ENCODE measurements at places on chromosomes 12 and 14.

DNA sequence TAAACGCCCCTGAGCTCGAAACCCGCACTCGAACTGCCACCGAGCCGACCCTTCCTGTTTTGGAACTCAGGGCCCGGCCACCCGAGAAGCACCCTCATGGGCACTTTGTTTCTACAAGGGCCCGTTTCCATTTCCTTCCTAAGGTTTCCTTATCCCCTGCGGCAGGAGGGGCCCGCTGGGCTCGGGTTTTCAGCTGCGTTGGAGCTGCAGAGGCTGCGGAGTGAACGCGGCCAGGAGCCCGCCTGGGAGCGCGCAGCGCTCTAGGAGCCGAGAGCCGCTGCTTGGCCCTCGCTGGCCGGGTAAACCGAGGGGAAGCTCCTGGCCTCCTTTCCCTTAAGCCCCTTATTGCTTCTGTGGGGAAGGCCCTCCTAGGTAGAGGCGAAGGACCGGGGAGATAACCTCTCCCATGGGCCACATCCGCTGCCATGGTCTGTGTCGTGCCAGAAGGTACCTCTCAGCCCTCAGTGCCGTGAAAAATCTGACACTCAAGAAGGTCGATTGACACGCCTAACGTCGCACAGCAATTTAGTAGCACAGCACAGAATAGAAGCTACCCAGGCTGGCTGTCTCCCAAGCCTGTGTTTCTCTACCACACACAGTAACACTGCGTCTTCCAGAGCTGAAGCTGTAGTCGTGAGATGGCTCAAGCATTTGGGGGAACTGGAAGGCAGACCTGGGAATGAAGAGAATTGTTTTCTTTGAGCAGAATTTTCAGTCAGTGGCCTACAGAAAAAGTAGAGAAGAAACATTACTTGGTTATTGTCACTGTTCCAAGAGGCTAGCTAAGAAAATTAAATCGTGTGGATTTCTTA is 12.9 kb upstream of the CALM1 start:
- peak overlapping the region; percentile 82 for H3K27ac ChIP-seq
- H3K27me3 ChIP-seq = no peaks in the 10 kb centered on the region
- H3K36me3 ChIP-seq = no peaks in the 10 kb centered on the region
- DNase-seq = peak; percentile 87

DNA sequence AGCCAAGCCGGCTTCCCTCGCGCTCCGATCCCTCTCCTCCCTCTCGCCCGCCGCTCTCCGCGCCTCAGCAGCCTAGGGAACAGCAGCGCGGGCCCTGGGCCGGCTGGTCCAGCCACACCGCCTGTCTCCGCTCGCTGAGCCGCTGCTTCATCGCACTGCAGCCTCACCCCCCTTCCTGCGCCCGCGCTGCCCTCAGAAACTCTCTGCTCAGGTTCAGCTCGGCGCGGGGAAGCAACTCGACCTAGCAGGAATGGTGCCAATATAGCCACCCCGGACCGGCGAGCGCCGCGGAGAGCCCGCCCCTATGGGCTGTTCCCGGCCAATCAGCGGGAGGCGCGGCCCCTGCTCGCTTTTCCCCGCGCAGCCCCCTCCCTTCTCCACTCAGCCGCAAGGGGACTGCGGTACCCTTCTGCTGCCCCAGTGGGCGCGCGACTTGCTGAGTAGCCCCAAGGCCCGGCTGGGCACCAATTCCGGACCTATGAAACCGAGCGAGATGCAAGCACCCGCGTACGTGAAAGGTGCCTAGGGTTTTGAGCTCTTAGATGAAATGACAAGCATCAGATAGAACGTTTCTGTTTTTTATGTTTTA is at the start of gene ADAMTS20:
ADAMTS20 (minus strand) TSS at position 233 of the 589 bp plus-strand sequence. CDS start 282 bp downstream, outside the sequence.
- no peaks in the 10 kb centered on the region for H3K27me3 ChIP-seq
- no peaks in the 10 kb centered on the region for H3K36me3 ChIP-seq
- DNase-seq = peak; percentile 93
- H3K27ac ChIP-seq = no peak within 1 kb of the TSS
- peaks cover 2% of the 10 kb centered on the region for H3K4me1 ChIP-seq
- peak within 1 kb of the TSS; percentile 49 for H3K4me3 ChIP-seq

GRCh38 chr14:55976655-55977054 is 141.6 kb upstream of the PELI2 start:
- no peak overlapping the region for H3K4me3 ChIP-seq
- H3K36me3 ChIP-seq = no peaks in the 10 kb centered on the region
- no peak overlapping the region for H3K27ac ChIP-seq
- H3K27me3 ChIP-seq = no peaks in the 10 kb centered on the region
- DNase-seq = no peak
- no peaks in the 10 kb centered on the region for H3K4me1 ChIP-seq

- no peak overlapping the region for H3K4me3 ChIP-seq
- DNase-seq = no peak
- no peak overlapping the region for H3K27ac ChIP-seq
- H3K4me1 ChIP-seq = no peaks in the 10 kb centered on the region
- H3K36me3 ChIP-seq = no peaks in the 10 kb centered on the region
- no peaks in the 10 kb centered on the region for H3K27me3 ChIP-seq
These were observed 118.4 kb upstream of the PTPRR start for GRCh38 chr12:71038960-71039359.

DNA sequence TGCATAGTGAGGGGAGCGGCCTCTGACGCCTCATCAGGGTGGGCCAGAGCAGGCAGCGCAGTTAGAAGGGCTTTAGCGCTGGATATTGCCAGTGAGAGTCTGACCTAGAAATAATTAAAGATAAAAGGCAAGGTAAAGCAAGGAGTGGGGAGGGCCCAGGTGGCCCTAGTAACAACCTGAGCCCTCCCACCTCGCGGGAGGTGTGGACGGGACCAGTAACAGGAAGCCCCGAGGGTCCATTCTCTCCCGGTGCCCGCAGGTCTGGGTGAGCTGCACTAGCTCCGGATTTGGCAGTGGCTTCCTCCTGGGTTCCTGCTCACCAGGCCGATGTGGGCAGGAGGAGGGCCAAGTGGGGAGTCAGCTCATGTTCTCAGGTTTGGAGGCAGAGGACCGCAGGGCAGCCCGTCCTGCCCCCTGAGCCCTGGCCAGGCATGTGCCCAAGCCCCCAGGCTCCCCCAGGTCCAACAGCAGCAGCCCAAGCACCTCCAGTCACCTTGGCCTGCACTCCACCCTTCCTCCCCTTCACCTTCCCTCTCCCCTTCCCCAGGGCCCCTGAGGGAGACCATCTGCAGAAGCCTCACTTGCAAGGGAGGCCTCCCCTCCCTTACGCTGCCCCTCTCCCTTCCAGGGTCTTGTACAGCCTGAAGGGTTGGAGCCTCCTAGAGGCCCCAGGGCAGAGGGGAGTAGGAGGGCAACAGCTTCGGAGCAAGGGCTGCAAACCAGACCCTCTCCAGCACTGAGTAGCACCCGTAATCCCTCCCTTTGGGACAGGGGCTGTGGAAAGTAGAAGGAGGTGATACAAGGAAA is 144.3 kb upstream of the FKBP4 start:
- no peak overlapping the region for H3K27ac ChIP-seq
- no peaks in the 10 kb centered on the region for H3K4me1 ChIP-seq
- no peaks in the 10 kb centered on the region for H3K27me3 ChIP-seq

DNA sequence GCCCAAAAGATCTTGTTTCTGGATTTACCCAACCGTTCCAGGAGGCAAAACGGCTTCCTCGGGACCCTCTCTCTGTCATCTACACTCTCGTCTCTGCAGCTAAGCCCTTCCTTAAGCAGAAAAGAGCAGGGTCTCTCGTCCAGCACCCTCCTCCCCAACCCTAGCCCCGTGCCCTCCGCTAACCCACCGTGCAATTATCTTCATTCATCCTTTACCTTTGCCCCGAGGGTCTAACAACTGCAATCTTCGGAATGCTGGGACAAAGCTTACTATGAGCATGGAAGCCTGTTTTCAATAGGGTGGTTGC is 276 bp upstream of the BMAL2 start:
- no peaks in the 10 kb centered on the region for H3K27me3 ChIP-seq
- H3K4me3 ChIP-seq = peak overlapping the region; percentile 37
- no peak overlapping the region for H3K27ac ChIP-seq
- no peak for DNase-seq
